ENCODE measurements at places on chromosomes 1 and 21.

DNA sequence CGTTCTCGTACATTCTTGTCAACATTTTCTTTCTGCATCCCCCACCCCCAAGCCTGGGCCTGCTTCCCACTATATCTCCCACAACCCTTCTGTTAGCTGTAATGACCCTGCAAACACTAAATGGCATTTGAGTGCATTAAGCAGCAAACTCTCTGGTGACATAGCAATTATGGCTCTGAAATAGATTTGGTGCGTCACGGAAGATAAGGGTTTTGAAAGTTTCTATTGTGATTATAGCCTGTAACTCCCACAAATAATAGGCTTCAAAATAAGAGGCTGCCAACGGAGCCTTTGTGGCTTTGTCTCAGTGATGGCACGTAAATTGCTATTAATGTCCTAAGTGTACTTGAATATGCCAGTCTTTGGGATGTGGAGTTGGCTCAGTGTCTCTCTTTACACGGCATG is 277.6 kb downstream of the PBX1 start:
- DNase-seq = no peak

DNA sequence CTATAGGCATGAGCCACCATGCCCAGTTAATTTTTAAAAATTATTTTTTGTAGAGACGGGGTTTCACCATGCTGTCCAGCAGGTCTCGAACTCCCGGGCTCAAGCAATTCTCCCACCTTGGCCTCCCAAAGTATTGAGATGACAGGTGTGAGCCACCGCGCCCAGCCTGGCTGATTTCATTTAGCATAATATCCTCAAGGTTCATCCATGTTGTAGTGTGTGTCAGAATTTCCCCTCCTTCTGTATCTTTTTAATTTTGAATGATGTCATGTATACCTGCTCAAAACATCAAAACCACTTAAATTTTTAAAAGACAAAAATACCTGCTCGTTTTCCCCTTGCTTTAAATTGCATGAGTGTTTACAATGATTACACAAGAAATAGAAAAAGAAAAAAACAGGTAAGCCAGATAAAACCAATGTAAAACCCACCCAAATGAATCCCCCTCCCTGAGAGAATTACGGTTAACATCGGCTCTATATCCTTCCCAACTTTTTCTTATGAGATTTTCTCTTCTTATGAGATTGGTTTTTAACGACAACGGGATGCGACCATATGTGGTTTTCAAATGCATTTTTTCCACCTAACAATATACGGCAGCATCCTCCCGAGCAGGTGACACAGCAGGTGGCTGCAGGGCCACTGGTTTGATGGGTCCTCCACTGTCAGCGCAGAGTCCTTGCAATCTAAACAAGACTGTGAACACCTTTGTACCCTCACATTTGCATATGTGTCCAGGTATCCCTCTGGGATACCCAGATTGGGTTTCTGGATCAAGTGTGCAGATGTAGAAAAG is 22.1 kb downstream of the IFFO2 start:
- DNase-seq = no peak

DNA sequence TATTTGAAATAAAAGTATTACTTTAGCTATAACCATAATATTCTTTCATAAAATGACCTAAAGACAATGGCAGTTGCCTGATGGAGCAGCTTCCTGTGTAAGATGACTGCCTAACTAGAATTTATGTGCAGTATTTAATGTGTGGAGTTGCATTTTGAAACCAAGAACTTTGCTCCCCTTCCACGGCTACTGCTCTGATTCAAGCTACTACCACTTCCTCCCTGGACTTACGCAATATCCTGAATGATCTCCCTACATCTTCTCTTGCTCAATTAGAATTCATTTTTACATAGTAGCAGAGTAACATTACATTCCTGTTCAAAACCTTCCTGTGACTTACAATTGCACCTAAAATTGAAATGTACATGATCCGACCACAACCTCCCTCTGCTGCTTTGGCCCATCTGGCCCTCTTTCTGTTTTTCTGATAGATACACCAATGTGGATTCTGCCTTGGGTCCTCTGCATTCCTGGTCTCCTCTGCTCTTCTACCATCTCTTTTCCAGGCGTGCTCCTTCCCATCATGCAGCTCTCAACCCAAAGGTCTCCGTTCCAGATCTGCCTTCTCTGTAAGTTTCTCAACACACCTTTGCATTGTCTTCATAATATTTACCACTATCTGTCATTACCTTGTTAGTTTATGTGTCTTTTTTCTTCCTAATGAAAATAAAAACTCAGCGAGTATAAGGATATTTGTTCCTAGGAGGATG is 47.4 kb upstream of the USP25 start:
- peak; percentile 78 for DNase-seq

DNA sequence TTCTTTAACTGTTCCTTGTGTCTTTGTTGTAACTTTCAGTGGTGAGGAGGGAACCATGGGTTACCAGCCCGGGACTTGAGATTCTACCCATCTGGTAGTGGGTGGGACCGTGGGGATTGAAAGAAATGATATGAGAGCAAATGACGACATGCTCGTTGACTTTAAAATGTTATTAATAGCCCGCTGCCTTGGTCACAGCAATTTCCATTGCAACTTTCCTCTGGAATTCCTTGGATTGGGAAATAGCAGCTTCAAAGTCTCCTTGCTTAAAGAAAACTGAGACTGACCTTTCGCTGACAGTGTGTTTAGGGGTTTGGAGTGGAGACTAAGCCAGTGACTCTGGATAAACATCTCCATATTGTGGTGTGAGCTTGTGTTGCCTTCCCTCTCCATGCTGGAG is 44.2 kb upstream of the MARK1 start:
- DNase-seq = no peak

DNA sequence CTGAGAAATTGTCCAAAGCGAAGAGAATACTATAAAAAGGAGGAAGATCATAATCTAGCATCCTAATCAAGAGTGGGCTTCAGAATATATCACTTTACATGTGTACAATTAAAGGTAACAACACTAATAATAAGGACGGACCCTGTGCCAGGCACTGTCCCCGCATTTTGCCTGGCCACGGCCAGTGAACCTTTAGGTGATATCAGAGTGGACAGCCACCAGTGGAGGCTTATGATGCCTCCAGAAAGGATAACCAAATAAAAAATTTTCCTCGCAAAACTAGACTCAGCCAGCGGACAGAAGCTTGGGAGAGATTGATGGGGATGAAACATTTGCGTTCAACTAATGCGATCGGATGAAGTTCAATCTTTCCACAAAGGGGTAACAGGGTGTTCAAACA is 436.4 kb downstream of the NPHP4 start:
- no peak for DNase-seq

GRCh38 chr1:203547147-203547546 is 53.2 kb downstream of the OPTC start:
- no peak for DNase-seq

- peak; percentile 93 for DNase-seq
Measured at GRCh38 chr1:11730429-11730891, 5.5 kb upstream of the AGTRAP start.

GRCh38 chr21:41045534-41046268 is 122.3 kb upstream of the BACE2 start:
- no peak for DNase-seq

DNA sequence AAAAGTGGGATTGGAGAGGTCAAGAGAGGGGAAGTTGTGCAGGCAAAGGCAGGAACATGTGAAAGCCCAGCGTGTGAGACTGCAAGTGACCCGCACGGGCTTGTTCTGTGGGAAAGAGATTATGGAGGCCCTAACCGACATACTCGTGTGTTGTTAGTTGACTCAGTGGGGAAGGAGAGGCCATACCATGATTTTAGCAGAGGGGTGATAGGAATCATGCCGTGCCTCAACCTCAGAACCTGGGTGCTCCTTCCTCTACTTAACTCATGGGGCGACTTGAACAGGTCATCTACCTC is 19.3 kb downstream of the PGLYRP3 start:
- no peak for DNase-seq

DNA sequence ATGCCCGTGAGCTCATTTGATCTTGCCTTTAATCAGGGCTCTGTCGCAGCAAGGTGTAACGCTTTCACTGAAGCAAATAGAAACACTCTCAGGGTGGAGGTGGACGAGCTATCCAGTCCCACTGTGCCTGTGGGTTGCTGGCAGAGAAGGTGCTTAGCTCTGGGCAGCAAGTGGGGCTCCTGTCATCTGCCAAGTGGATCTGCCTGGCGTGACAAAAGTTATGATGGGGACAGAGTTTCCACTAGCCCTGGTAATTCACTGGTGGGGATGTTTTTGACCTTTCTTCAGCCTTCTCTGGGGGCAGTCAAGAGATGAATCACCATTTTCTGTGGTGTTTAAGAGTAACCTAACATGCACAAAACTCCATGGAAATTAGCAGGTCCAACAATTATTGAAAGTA is 71.3 kb upstream of the EDEM3 start:
- DNase-seq = no peak

DNA sequence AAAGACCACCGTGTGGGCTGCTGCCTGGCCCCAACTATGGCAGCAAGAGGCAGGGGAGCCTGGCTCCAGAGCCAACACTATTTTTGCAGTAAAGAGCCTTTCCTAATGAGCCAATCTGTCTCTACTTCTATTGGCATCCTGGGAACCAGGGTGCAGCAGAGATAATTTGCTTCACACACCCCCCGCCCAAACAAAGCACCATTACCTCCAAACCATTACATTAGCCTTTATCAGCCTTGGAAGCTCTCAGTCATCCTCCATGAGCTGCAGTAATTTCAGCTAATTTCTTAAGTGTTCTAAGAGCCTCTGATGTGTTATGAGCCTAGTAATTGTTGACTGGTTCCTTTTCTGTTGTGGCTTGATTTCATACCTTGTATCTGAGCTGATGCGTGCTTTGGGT is 21.6 kb downstream of the ARMH1 start:
- DNase-seq = no peak

Data from common myeloid progenitor, CD34-positive (primary cell).